ENCODE measurements at places on chromosomes 12 and 14.
A peak's percentile ranks its signal among the peaks of the same experiment; 100 is the strongest.

GRCh38 chr14:75417674-75418073 is 10.1 kb upstream of the JDP2 start:
- DNase-seq = no peak

- DNase-seq = no peak
Measured at GRCh38 chr14:100680439-100681051, 46.1 kb upstream of the DLK1 start.

- DNase-seq = no peak
Measured at GRCh38 chr12:28909291-28909690, 239.8 kb upstream of the FAR2 start.

GRCh38 chr12:118326991-118327390 is 45.7 kb downstream of the TAOK3 start:
- DNase-seq = no peak

DNA sequence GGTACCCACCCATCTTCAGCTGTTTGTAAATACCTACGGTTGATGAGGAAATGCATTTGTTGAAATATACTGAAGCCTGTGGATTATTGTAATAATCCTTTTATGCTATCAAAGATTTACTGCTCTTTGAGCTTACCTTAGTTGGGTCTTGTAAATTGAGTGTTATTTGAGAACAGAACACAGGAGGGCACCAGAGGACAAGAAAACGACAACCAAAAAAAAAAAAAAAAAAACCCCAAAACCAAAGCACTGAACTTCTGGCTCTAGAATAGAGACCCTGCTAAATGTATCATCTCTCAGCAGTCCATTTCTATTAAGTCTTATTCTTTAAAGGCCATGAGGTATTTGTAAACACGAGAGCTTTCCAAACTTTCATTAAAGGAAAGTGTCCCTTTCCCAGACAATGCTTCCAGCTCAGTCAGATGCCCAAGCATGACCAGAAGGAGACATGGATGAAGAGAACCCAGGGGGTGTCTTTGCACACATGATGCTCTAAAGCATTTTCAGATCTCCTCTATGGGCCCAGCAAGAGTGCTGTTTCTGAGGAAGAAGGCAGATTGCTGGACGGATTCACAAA is 763.9 kb downstream of the NRXN3 start:
- DNase-seq = no peak

DNA sequence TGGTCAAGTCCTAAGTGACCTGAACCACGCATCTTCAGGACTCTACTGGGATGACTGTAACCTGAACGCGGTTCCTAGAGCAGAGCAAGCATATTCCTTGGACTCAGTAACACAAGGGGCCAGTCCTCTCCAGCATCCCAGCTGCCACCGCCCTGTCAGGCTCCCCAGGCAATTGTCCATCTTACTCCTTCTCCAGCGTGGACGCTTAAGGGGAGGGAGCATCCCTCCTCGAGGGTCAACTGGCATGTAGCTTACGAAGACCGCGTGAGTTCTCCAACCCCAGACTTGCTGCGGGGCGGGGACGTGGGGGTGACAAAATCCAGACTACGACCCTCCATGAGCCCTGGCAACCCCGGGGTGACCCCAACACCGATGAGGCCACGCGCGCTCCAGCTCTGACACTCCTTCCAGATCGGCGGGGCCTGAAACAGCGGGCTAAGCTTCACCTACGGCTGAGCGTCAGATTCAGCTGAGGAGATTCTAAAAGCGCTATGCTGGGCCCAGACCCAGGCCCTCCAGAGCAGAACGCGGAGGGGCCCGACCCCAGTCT is 846 bp upstream of the MTHFD1 start:
- peak; percentile 68 for DNase-seq

DNA sequence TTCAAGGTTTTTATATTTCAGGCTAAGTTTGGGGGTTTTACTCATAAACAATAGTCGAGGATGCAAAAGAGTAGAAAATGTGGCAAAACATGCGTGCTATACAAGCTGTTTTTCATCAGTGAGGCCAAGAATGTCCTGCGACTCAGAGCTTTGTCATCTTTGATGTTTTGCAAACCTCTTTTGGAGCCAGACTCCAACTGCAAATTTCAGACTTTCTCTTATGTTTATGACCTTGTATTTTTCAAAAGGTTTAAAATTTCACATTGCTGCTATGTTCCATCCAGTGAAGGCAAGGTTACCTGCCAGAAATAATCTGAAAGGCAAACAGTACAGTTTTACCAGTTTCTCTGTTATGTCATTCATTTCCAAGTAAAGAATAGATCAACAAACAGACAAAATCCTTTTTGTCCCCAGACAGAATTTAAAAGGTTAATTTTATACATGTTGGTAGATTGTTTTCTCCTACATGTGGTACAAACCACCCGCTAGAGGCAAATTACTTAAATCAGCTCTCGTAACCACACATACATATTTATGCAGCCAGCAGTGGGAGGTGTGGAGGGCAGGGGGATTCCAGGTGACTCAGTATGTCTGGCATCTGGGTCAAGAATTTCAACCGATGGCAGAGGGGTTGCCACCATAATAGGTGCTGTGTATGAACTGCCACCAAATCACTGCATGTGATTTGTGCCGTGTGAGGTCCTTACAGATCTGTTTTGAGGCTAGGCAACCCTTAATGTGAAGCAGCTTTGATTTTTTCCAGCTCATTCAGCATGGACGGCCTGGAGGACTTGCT is 119.8 kb upstream of the CPM start:
- DNase-seq = no peak

DNA sequence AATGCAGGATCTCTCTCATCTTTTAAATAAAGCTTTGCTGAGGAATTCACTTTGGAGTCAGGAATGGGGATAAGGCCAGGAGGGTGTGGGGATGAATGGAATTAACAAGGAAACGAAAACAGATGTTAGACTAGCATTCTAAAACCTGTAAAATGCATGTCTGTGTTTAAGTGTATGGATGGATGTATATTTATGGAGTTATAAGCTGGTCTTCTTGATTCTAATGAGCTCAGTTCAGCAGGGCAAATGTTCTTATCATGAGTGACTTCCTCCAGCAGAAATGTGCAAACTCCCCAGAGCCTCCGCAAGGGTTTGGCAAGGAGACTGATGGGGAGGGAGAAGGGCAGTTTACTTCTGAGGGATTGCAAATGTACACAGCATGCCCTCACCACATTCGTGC is 149.1 kb downstream of the NTF3 start:
- DNase-seq = no peak

GRCh38 chr12:18074001-18074400 is 16.0 kb downstream of the RERGL start:
- no peak for DNase-seq
